ENCODE measurements at places on chromosomes 11 and 22.

GRCh38 chr22:35601743-35602615, 15.2 kb downstream of the MB start:
- peak; percentile 67 for DNase-seq

DNA sequence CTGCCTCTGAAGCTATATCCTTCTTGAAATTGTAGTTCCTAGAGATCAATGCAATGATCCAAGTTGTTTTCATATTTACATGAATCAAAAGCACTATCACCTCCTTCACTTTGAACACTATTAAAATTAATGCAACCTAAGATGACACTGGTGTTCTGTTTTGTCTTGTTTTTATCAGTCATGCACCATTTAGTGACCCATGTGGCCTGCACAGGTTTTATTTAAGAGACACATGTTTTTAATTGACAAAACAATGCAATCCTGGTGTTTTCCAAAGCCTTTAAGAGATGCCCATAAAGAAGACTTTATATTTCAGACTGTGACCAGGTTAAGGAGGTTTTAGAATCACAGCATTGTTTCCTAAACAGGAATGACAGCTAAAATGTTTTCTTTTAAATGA, 177.5 kb downstream of the FAM181B start:
- DNase-seq, result no peak

GRCh38 chr11:69436041-69436982, 45.2 kb upstream of the LINC01488 start:
- DNase-seq, result no peak

- no peak for DNase-seq
Measured at GRCh38 chr11:105229761-105230160, 90.2 kb upstream of the CARD18 start.

DNA sequence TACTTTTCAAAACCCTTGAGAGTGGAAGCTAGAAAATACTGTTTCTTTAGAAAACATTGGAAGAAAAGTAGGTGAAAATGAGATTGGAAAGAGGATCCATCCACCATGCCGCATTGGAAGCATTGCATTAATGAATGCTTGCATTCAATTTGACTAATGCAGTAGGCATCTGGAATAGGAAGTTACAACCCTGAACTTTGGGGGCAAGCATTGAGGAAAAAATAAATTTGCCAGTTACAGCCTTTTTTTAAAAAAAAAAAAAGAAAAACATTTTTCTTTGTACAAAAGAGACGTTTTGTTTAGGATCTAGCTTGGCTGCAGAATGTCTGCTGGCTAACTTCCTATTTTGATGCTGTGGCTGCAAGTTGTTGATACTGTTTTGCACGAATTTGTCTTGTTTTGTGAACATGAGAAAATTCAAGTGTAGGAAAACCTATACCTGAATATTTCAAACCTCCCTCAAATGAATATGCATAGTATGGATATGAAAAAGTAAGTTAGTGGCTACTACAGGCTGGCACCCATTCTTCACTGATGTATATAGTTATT, 28.1 kb downstream of the RTN3 start:
- no peak for DNase-seq

DNA sequence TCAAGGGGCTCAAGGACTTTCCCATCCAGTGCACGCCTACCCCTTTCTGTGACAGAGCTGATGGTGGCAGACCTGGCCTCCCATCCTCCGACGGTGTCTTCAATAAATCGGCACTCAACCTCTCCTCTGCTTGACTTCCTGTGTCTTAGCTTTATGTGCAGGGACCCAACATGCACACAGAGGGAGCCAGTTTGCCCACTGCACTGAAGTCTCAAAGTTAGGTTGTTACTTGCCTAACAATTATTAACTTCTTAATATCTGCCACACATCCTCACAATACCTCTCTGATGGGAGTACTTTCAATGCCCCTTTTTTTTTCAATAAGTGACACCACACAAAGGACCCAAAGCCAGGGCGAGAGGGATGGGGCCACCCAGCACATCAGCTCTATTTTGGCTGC, 3.6 kb downstream of the IZUMO1R start:
- no peak for DNase-seq

- no peak for DNase-seq
Measured at GRCh38 chr11:119844808-119845207, 115.8 kb upstream of the NECTIN1 start.

GRCh38 chr22:42688241-42689211, 32.1 kb downstream of the A4GALT start:
- peak; percentile 90 for DNase-seq

- DNase-seq, result no peak
Measured at GRCh38 chr11:62832336-62833234, at the start of gene TEX54. Gene TEX54 (minus strand): TSS chr11:62832841.

DNA sequence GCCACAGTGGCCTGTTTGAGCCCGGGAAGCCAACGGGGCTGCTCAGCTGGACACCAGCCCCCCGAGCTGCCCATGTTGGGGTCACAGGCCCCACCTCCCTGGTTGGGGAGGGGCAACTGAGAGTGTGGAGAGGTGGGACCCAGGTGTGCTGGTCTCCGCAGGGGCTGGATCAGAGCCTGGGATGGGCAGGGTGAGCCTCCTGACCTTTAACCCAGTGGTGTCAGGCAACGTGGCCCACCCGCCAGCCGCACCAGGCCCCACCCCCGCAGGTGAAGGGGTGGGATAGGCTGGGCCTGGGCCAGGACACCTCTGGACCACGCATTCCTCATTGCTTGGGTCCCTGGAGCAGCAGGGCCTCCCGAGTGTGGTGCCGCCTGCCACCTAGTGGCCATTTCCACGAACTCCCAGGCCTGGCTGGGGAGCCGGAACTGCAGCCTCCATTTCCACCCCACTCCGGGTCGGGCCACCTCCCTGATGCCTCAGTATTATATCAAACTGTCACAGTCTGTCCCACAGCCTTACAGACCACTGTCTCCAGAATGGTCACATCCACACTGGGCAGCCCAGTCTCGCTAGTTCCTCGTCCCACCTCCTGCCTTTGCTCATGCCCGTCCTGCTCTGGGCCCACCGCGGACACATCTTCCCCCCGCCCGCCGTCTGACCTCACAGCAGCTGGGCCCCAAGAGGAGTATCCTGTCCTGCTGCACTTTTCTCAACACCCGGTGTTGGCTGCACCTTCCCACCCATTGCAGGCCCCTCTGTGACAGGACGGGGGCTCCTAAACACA, 13.3 kb upstream of the PPP6R3 start:
- peak; percentile 64 for DNase-seq

- DNase-seq, result peak; percentile 62
Measured at GRCh38 chr11:92329646-92330045, 105.0 kb downstream of the FAT3 start.

DNA sequence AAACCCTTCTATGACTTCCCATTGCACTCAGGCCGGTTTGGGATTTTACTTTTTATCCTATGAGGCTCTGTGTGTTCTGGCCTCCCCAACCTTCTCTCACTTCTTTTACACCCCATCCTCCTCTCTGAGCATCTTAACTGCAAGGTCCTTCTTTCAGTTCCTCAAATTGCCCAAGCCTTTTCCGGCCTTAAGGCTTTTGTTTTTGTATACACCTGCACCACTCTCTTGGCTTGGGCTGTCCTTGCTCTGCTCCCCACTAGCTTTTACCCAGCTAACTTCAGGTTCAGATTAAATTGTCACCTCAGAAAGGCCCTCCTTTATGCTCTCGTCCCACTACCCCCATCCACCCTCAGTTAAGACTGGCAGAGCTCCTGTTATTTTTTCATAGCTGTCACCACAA, 55.5 kb downstream of the FAM83F start:
- no peak for DNase-seq

GRCh38 chr22:19750507-19751490, 9.8 kb upstream of the TBX1 start:
- peak; percentile 64 for DNase-seq

GRCh38 chr11:1049431-1049891, 12.9 kb upstream of the MUC6 start:
- DNase-seq, result no peak

- DNase-seq, result no peak
Measured at GRCh38 chr11:107732689-107733051, 20.8 kb upstream of the SLN start.

GRCh38 chr11:130781931-130782330, 134.3 kb downstream of the SNX19 start:
- peak; percentile 70 for DNase-seq

- DNase-seq, result no peak
Measured at GRCh38 chr11:418343-419247, 3.8 kb upstream of the SIGIRR start.

DNA sequence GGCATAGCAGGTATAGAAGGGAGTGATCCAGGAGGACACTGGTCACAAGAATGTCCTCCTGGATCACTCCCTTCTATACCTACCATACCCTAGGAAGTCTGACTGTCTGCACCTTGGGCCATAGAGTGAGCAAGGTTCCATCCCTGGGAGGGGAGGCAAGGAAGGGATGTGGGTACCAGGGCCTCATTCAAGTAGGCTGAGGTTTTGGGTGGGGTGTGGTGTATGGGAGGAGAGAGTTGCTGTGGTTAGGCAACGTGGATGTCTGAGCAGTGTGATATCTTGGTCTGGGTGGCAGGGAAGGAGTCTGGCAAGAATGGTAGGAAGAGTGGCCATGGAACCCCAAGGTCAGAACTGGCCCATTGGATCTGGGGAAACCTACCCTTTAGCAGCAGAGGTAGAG, 13.2 kb downstream of the PPFIBP2 start:
- DNase-seq, result no peak

GRCh38 chr22:20750461-20751184, 23.3 kb upstream of the SERPIND1 start:
- DNase-seq, result peak; percentile 71

DNA sequence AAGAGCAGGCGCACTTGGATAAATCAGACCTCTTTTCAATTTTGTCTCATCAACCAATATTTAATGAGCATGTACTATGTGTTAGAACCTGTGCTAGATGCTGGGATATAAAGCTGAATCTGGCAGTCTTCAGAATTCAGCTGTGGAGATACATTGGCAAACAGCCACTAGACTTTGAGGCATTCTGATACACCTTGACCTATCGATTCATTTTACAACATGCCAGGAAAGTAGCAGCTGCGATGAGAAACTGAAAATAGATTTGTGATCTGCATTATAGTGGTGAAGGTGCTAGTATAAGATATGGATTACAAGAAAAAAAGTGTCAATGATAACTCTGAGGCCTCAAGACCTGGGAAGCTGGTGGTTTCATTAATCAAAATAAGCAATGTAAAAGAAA, 1338.1 kb upstream of the TENM4 start:
- no peak for DNase-seq

GRCh38 chr11:22703040-22703439, 36.6 kb downstream of the GAS2 start:
- DNase-seq, result peak; percentile 87

DNA sequence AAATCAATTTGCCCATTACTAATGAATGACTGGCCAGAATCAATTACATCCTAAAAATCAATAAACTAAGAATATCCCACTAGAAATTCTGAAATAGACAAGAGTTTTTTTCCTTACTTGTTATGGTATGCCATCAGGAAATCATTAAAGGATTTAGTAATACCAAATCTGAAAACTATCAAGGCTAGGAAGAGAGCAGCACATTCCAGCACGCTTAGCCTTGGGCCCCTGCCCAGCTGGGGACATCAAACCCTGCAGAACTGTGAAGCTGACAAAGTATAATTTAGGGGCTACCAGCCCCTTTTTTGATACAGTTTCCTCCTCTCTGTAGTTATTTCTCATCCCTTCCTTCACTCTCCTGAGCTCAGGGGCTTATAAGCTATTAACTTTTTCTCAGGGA, 247.8 kb upstream of the ZC3H12C start:
- DNase-seq, result peak; percentile 81

Data from fibroblast of upper back skin (primary cell).